ENCODE measurements at places on chromosomes 2 and 18.
A peak's percentile ranks its signal among the peaks of the same experiment; 100 is the strongest.

- no peaks in the 10 kb centered on the region for H3K36me3 ChIP-seq
- no peaks in the 10 kb centered on the region for H3K27me3 ChIP-seq
- no peaks in the 10 kb centered on the region for H3K4me1 ChIP-seq
- no peak overlapping the region for H3K4me3 ChIP-seq
- DNase-seq: no peak
- no peak overlapping the region for H3K27ac ChIP-seq
Measured at GRCh38 chr2:1407950-1408675, 5.2 kb upstream of the TPO start.

DNA sequence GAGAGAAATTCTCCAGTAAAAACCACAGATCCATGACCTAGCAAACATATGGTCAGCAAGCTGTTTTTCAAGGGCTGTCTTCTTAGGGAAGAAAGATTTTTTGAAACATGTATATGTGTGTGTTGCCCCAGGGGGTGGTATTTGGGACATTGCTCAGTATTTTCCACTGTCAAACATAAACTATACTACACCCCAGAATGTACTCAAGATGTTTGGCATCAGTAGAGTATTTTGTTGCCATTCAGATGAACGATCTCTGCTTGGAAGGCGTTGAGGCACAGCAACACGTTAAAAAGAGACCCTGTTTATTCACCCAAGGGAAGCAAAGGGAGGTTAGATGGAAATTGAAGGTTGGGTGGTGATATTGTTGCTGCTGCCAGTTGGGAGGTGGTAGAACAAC, 30.0 kb downstream of the EEF1B2 start:
- H3K36me3 ChIP-seq: no peaks in the 10 kb centered on the region
- DNase-seq: no peak
- no peak overlapping the region for H3K27ac ChIP-seq
- no peak overlapping the region for H3K4me3 ChIP-seq
- no peaks in the 10 kb centered on the region for H3K27me3 ChIP-seq

GRCh38 chr2:72743481-72743880, 82.4 kb downstream of the EXOC6B start:
- no peaks in the 10 kb centered on the region for H3K27me3 ChIP-seq
- H3K36me3 ChIP-seq: no peaks in the 10 kb centered on the region
- H3K4me3 ChIP-seq: no peak overlapping the region
- no peaks in the 10 kb centered on the region for H3K4me1 ChIP-seq
- H3K27ac ChIP-seq: no peak overlapping the region

- H3K4me3 ChIP-seq: no peak overlapping the region
- DNase-seq: no peak
- H3K36me3 ChIP-seq: no peaks in the 10 kb centered on the region
- no peaks in the 10 kb centered on the region for H3K4me1 ChIP-seq
- H3K27ac ChIP-seq: no peak overlapping the region
Measured at GRCh38 chr2:236633219-236633570, 63.6 kb downstream of the ACKR3 start.

DNA sequence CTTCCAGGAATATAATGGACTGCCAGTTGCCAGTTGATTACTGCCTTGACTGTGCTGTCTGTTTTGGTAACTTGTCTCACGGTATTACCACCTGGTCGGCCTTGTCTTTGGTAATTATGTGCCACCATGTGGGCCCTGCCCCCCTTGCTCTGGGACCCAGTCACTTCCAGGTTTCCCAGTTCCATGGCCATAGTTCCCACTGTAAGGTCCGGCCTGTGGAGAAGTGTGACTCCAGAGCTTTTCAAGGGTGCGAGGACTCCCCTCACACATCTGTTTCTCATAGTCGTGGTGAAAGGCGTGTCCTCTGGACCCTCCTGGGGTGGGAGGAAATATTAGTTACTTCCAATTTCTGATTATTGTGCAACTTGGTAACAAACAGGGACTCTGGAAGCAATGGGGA, 150.5 kb downstream of the SEPTIN10 start:
- H3K27me3 ChIP-seq: no peaks in the 10 kb centered on the region
- no peak for DNase-seq
- no peaks in the 10 kb centered on the region for H3K36me3 ChIP-seq
- no peaks in the 10 kb centered on the region for H3K4me1 ChIP-seq

- H3K4me1 ChIP-seq: no peaks in the 10 kb centered on the region
- no peaks in the 10 kb centered on the region for H3K36me3 ChIP-seq
- DNase-seq: no peak
- H3K4me3 ChIP-seq: no peak overlapping the region
- no peaks in the 10 kb centered on the region for H3K27me3 ChIP-seq
- no peak overlapping the region for H3K27ac ChIP-seq
Measured at GRCh38 chr2:150572961-150573395, 85.5 kb upstream of the RND3 start.

- H3K27me3 ChIP-seq: no peaks in the 10 kb centered on the region
- no peak overlapping the region for H3K27ac ChIP-seq
- no peaks in the 10 kb centered on the region for H3K36me3 ChIP-seq
- H3K4me1 ChIP-seq: no peaks in the 10 kb centered on the region
- DNase-seq: no peak
Measured at GRCh38 chr18:39871961-39872360, 2083.1 kb upstream of the PIK3C3 start.

DNA sequence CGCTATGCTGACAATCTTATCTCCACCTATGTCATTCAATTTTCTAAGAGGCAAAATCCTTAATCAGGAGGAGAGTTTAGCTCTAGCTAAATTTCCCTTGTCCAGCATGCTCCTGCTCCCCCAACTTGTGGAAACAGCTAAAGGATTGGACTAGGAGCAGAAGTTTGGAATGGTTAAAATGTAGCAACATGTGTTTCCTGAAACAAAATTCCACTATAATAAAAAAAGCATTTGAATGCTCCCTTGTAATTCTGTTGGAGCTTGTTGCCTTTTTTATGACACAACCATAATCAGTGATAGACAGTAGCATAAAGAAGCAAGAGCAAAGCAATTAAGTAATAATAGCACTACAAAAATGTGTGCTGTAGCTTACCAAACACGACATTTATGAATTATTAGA, 6.9 kb downstream of the ACTR3 start:
- H3K4me1 ChIP-seq: peaks cover 2% of the 10 kb centered on the region
- H3K4me3 ChIP-seq: no peak overlapping the region
- DNase-seq: no peak
- H3K36me3 ChIP-seq: peaks cover 52% of the 10 kb centered on the region
- H3K27ac ChIP-seq: no peak overlapping the region
- H3K27me3 ChIP-seq: no peaks in the 10 kb centered on the region

DNA sequence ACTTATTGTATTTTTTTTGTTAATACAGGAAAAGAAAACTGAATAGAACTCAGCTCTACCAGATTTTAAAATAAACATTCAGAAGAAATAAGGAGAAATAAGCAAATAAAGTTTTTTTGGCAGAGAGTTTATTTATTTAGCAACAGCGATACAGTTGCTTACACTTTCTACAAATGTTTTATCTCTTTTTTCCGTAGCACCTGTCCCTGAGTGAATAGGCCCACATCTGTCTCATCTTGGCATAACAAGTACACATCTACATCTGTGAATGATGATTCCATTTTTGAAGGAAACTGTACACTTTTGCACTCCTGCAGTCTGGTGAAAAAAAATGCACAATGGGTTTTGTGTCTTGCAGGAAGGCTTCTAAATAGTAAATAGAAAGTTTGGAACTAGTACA, 783.6 kb upstream of the ZEB2 start:
- H3K27me3 ChIP-seq: no peaks in the 10 kb centered on the region
- no peak overlapping the region for H3K4me3 ChIP-seq
- DNase-seq: no peak

- no peak for DNase-seq
- H3K4me3 ChIP-seq: no peak overlapping the region
- H3K4me1 ChIP-seq: peaks cover 8% of the 10 kb centered on the region
- no peak overlapping the region for H3K27ac ChIP-seq
- no peaks in the 10 kb centered on the region for H3K36me3 ChIP-seq
Measured at GRCh38 chr18:39318008-39318407, 1752.4 kb upstream of the CELF4 start.

- peaks cover 6% of the 10 kb centered on the region for H3K27me3 ChIP-seq
- no peaks in the 10 kb centered on the region for H3K36me3 ChIP-seq
- no peak for DNase-seq
Measured at GRCh38 chr2:225040142-225040541, 2.1 kb downstream of the DOCK10 start.

- H3K27ac ChIP-seq: no peak overlapping the region
- no peak for DNase-seq
- no peaks in the 10 kb centered on the region for H3K27me3 ChIP-seq
- H3K4me3 ChIP-seq: no peak overlapping the region
- H3K36me3 ChIP-seq: no peaks in the 10 kb centered on the region
- no peaks in the 10 kb centered on the region for H3K4me1 ChIP-seq
Measured at GRCh38 chr18:47203626-47204464, 27.7 kb upstream of the IER3IP1 start.

DNA sequence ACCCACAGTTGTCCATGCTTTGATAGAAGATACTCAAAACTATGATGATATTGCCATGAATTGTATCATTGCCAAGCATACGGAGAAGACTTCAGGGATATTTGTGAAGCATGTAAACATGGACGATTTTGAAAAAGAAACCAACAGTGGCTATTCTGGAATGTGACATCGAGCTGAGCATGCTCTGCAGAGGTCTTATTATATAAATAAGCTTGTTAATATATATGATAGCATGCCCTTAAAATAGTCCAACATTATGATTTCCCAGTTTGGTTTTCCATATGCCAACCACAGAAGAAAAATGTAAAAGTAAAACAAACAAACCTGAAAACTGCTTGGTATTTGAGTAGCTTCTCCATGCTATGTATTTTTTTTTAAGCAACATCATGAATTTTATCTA, 159.1 kb downstream of the LNPK start:
- no peaks in the 10 kb centered on the region for H3K27me3 ChIP-seq
- no peaks in the 10 kb centered on the region for H3K36me3 ChIP-seq
- no peak for DNase-seq
- no peak overlapping the region for H3K27ac ChIP-seq

DNA sequence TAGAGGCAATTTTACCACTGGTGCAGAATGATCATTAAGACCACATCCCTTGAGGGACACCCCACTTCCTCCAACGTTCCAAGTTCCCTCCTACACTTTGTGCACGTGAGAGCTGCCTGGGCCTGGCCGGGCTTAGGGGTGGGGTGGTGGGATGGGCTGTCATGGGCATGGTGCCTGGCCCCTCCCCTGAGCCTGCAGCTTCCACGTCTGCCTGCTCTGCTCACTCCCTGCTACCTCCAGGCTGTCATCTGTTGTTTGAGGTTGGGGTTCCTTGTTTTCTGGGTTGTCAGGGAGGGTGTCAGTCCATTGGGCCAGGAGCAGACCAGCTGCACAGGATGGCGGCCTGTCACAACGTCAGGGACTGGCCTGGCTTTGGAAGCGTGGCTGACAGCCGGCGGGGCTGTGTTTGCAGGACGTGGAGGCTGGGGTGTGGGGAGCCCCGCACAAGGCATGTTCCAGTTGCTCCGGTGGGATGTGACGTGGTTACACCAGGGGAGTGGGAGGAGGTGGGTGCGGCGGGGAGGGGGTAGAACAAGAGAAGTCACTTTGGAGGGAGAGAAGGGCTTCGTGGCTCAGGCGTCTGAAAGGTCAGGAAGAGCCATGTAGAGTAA, 72.3 kb downstream of the RTP5 start:
- no peak for DNase-seq
- H3K27me3 ChIP-seq: peaks cover 5% of the 10 kb centered on the region
- peak overlapping the region; percentile 33 for H3K4me3 ChIP-seq
- H3K4me1 ChIP-seq: peaks cover 2% of the 10 kb centered on the region
- H3K27ac ChIP-seq: no peak overlapping the region

DNA sequence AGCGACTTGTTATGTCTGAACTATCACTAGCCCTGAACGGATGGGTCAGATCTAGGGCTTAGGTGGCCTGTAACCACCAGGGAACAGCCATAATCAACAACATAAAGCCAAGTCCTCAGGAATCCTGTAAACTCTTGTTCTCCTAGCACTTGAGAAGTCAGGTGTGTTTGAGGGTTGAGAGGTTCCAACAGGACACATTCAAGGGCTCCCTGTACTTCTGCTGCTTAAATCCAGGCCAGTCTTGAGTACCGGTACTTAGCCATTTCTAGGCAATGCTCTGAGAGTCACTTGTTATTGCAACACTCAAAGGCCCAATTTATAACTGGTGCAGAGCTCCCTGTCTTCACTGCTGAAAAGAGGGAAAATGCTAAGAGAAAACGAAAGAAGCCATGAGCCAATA, 21.6 kb upstream of the SLC40A1 start:
- DNase-seq: no peak
- H3K4me3 ChIP-seq: no peak overlapping the region
- H3K4me1 ChIP-seq: no peaks in the 10 kb centered on the region
- no peaks in the 10 kb centered on the region for H3K36me3 ChIP-seq
- H3K27ac ChIP-seq: no peak overlapping the region

DNA sequence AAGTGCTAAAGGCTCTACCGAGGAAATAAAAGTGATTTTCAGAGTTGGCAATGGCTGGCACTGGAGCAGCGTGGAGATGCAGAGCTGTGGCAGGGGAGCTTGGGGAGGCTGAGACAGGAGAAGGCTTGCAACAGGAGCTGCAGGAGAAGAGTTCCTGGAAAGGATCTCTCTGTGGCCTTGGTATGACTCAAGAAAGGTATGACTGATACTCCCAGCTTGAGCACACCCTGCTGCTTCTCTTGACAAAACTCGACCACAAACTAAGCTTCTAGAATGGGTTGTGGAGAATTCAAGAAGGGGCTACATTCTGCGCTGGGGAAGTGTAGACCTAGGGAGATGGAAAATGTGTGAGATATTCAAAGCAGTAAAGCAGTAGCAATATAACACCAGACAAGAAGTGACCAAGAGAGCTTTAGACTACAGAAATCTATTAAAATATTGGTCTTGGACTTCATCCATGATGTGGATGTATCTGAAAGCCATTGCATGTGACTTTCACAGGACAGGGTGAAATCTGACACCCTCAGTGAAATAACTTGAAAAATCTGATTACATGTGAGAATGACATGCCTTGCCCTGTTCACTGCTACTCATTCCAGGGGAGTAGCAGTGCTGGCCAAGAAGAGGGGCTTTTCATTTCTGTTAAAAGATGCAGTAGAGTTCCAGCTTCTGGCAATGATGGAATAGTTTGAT, 41.5 kb downstream of the SUCLG1 start:
- no peaks in the 10 kb centered on the region for H3K27me3 ChIP-seq
- H3K4me1 ChIP-seq: no peaks in the 10 kb centered on the region
- no peak overlapping the region for H3K4me3 ChIP-seq

DNA sequence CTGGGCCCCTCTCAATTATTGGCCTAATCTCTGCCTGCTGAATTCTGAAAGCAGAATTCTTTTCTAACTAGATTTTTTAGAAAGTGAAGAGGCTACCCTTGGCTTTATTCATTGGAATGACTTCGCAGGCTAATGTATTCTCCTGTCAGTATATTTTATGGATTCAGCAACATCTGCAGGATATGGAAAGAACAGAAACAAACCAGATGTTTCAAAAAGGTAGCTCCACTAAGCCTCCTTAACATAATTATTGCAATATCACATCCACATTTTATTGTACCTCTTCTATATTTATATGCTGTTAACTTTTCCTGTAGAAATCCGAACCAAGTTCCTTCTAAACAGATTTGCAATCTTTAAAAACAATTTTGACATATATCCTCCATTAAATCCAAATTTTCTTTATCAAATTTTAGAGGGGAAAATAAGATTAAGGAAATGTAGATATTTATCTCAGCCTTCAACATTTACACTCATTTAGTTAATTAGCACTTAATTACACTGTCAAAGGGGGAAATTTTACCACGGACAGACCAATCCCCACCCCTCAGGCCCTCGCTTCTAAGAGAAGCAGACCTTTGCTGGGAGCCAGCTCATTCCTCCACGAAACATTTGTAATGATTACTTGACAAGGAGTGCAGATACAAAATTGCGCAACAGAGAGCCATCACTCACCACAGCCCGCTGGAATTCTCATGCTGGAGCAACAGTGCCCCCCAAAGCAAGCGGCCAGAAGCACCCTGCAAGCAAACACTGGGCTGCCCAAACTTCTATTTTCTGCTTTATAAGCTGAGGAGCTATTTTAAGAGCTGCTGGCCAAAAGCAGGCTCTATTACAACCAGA, 253.4 kb downstream of the ETAA1 start:
- peak overlapping the region; percentile 83 for H3K27ac ChIP-seq
- H3K27me3 ChIP-seq: no peaks in the 10 kb centered on the region
- DNase-seq: peak; percentile 58
- H3K36me3 ChIP-seq: no peaks in the 10 kb centered on the region
